ENCODE measurements at places on chromosomes 5 and 9. TPM values are rescaled to one million over a fixed set of nuclear protein-coding genes. Genes with fewer than 3 reads are reported as not detected.

SPAAR gene
- 1.4 TPM for total RNA-seq

SWI5 gene
- total RNA-seq = 26.7 TPM

- no peak for DNase-seq
These were observed 40.4 kb upstream of the HMHB1 start for GRCh38 chr5:143771602-143772001.

DNA sequence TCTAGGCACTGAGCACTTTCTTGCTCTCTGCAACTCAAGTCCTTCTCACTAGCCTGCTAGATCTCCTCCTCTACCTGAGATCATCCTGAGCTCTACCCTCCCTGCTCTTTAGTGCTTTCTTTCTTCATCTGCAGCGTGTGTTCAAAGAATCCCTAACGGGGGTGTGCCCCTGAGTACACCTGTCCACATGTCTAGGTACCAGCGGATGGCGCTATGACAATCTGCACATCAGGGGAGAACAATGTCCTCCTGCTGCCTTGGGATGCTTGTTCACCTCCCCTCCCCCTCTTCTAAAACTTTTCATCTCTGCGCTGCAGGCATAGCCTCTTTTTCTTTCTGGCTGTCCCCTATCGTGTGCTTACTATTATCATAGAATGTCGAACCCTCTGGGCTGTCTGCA lies 42.7 kb downstream of the PTPN3 start:
- DNase-seq = no peak

- no peak for DNase-seq
These were observed 24.2 kb downstream of the ZBTB43 start for GRCh38 chr9:126829035-126829434.

DNA sequence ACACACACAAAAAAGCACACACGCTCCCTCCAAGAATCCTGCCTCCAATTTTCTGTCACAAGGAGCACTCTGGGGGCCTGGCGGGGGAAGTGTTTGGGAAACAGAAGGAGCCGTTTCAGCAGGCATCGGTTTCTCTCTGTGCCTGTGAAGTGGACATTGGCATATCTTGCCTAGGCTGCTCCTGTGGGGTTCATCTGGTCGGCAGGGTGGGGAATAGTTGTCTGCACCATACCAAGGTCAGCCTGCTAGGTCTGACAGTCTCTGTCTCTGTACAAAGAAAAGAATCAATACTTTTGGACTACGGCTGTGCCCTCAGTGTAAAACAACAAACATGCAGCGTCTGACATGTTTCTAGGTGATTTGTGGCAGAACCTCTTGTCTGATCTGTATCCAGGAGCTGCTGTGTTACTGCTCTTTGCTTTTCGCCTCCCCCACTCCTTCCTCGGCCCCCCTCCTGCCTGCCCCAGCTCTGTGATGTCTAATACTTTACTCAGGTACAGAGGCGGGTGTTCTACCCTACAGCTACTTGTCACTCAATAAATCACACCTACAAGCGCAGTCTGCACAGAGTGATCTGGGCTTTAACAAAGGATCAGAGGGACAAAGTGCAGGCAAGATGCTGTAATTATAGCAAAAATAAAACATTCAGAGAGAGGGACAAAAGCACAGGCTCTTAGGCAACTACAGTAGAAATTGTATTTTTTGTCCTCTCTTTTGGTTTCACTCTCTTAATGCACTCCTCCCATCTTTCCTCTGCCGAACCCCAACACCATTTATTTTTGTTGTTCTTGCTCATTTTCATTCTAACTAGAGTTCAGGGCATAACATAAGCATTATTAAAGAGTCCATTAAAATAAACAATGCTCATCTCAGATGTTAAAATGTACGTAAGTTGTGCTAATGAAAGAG lies 216.7 kb downstream of the BNC2 start:
- DNase-seq = peak; percentile 81
